RCC 7860 (cell line): ENCODE measurements at places on chromosomes 6 and 20.

DNA sequence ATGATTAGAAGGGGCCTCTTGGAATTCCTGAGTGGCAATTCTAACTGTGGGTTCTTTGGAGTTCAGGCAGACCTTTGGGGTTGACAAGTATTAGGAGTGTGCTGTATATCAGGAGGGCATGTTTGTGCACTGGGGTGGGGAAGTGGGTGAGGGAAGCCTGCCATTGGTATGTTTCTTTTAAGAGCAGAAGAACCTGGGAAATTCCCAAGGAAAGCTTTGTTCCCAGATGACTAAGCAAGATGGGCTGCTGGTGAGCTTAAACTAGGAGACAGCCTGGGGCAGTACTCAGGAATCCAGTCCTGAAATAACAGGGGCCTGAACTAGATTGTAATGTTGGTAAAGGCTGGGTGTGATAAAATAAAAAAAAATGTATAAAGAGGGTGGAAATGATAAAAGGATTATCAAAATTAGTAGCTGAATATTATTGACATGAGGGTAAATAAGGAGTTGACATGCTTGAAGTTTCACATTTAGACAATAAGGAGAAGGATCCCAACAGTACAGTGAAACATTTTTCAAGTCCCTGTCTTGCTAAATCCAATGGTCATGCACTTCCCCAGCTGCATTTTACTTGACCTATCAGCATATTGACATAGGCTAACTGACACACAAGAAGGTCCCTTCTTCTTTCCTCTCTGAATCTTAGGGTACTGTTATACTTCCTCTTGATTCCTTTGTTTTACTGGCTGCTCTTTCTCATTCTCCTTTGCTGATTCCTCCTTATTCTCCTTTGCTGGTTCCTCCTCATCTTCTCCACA, 18.4 kb upstream of the IFNGR1 start:
- DNase-seq: peak; percentile 70

GRCh38 chr20:64063389-64064144, 569 bp downstream of the TCEA2 start:
- DNase-seq: no peak

- DNase-seq: peak; percentile 33
These were observed 31.6 kb upstream of the SLC32A1 start for GRCh38 chr20:38692436-38693411.

GRCh38 chr20:751761-752160, 16.5 kb downstream of the SLC52A3 start:
- no peak for DNase-seq

- no peak for DNase-seq
These were observed 31.9 kb upstream of the NFATC2 start for GRCh38 chr20:51574248-51575033.

DNA sequence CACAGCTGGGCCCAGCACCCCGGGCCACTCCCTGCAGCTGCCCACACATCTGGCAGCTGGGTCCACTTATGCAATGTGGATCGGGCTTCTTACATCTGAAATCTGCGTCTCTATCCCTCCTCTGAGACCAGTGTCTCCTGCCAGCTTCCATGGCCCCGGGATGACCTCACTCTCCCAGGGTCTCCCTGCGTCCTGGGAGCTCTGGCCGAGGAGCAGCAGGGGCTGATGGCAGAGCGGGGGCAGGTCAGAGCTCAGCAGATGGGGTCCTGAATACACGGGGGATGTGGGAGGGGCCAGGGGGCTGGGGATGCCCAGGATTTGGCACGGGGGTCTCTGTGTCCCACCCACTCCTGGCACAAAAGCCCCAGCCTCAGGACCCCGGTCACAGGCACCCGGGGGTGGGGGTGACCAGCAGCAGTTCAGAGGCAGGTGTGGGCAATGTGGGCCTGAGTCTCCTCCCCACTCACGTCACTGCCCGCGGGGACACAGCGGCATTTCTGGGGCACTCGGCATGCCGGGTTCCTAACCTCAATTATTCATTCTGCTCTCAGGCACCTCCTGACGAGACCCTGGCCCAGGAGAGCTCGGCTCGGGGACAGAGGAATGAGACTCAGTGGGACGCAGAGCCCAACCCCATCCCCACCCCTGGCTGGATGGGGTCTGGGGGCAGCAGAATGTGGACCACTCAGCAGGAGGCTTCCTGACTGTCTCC, 16.4 kb downstream of the CHRNA4 start:
- no peak for DNase-seq

DNA sequence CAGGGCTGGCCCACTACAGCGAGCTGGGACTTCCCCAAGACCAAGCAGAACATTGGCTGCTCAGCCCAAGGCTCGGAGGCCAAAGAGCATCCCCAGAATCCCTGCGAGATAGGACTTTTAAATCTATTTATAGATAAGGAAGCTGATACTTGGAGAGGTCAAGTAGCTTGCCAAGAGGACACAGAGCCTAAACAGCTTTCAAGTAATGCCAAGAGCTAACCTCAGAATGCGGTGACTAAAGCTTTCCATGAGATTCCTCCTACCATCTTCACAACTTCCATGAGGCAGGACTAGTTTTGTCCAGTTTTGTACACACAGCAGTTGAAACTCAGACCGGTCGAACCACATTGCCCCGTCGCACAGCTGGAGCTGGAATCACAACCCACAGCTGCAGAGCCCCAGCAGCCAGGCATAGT, 168.1 kb upstream of the TOP1 start:
- no peak for DNase-seq

DNA sequence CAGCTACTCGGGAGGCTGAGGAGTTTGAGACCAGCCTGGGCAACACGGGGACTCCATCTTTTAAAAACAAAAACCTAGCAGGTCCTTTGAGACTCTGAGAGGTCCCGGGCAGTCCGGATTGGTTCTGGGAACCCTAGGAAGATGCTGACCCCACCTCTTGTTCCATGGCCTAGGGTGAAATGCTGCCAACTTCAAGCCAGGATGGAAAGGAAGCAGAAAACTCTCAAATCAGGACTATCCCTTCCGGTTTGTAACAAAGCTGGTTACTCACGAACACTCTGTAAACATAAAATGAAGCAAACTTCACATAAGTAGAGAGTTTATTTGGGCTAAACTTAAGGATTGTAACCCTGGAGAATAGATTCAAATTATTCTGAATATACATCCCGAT, 28.0 kb downstream of the CAPN11 start:
- no peak for DNase-seq

GRCh38 chr6:161394437-161394836, 120.6 kb upstream of the AGPAT4 start:
- no peak for DNase-seq

DNA sequence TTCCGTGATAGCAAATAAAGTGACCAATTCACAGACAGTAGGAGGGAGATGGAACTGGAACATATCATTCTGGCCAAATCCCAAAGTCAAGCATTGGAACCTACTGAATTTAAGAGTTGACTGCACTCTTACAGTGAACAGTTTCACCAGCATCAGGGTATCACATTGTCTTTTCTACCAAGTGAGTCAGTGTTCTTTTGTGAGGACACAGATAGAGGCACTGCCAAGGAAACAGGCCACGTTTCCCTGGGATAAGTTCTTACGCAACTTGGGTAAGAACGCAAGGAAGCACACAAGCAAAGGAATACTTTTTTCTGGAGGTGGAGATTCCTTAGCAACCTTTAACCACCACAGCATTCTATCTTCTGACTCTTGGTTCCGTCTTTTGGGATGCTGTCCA, 28.6 kb upstream of the ENPP5 start:
- DNase-seq: no peak

DNA sequence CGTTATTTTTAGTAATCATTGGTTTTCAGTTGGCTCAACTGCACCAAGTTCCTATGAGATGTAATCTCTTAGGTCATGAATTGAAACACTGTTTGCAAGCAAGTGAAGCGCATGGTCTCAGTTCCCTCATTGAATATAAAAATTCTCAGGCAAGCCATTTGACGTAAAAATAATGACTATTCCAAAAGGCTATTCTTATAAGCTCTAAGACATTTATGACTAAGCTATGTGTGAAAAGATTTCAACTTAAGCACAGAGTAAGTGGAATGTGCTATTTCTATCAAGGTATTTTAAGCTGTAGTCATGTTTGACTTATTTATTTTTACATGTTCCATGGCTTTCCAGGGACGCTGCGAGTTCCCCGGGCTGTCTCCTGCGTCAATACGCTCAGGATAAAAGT, 248.5 kb downstream of the THBS2 start:
- DNase-seq: no peak

DNA sequence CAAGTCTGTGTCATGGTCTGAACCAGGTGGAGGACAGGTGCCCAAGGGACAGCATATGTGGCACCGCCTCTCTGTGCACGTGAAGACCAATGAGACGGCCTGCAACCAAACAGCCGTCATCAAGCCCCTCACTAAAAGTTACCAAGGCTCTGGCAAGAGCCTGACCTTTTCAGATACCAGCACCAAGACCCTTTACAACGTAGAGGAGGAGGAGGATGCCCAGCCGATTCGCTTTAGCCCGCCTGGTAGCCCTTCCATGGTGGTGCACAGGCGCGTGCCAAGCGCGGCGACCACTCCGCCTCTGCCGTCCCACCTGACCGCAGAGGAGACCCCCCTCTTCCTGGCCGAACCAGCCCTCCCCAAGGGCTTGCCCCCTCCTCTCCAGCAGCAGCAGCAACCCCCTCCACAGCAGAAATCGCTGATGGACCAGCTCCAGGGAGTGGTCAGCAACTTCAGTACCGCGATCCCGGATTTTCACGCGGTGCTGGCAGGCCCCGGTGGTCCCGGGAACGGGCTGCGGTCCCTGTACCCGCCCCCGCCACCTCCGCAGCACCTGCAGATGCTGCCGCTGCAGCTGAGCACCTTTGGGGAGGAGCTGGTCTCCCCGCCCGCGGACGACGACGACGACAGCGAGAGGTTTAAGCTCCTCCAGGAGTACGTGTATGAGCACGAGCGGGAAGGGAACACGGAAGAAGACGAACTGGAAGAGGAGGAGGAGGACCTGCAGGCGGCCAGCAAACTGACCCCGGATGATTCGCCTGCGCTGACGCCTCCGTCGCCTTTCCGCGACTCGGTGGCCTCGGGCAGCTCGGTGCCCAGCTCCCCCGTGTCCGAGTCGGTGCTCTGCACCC, 109.5 kb upstream of the RAB32 start:
- DNase-seq: no peak

DNA sequence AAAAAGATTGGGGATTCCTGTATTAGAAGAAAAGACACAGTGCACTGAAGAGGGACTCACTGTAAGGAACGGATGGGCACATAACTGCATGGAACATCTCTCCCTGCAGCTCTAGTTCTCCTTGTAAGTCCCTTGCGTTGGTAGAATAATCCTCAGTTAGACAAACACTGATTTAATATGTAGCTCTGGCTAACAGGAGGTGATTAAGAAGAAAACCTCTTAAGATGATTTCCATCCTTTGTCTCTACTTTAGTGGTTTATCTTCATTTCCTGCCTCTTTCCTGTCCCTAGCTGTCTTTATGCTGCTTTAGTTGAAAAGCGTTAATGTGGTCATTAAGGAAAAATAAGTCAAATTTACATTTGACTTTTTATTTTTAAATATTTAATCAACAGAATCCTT, 86.6 kb downstream of the SLC16A10 start:
- no peak for DNase-seq

DNA sequence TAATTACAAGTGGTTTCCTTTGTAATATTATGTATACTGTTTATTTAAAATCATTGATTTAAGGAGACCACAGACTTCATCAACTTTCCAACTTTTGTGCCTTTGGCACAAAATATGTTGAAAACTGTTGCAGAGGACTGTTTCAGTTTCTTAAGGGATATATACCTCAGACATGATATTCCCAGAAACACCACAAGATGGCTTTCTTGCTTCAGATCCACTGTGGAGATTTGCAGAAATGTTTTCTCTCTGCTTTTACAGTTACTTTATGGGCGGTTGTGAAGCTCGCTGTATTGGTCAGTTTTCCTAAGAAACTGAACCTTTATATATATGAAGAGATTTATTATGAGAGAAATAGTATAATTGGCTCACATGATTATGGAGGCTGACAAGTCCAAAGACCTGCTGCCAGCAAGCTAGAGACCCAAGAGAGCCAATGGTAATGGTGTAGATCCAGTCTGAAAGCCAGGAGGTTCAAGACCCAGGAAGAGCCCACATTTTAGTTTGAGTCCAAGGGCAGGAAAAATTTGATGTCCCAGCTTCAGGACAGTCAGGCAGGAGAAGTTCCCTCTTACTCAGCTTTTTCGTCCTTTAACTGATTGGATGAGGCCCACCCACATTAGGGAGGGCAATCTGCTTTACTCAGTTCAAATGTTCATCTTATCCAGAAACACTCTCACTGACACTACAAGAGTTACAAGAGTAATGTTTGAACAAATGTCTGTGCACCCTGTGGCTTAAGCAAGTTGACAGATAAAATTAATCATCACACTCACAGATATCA, 12.8 kb downstream of the ME1 start:
- no peak for DNase-seq

- no peak for DNase-seq
These were observed 19.8 kb downstream of the GLP1R start for GRCh38 chr6:39068391-39068790.

- no peak for DNase-seq
These were observed 223.3 kb downstream of the BMP7 start for GRCh38 chr20:57043091-57043490.

- no peak for DNase-seq
These were observed 11.7 kb downstream of the CTCFL start for GRCh38 chr20:57513199-57513598.

- no peak for DNase-seq
These were observed 73.9 kb upstream of the MLIP start for GRCh38 chr6:54037277-54037779.

DNA sequence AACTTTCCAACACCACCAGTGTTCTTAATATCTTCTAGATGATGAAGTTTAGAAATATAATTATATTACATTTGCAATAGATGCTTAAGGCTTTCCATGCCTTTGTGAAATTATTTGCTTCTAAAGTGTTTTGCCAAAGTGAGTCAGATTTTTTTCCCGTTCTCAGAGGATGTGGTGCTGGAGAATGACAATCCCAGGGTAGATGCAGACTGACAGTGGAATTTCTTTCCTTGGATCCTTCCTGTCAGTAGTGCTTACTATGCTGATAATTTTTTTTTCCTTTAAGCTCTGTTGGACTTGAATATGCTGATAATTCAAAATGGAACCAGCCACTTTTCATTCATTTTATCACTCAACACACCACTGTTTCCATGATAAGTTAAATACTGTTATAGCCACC, 59.9 kb upstream of the SOX4 start:
- DNase-seq: no peak

- DNase-seq: peak; percentile 33
These were observed 11.8 kb upstream of the GSTA1 start for GRCh38 chr6:52815167-52816092.

- DNase-seq: no peak
These were observed 63.7 kb upstream of the BEND3 start for GRCh38 chr6:107179004-107179403.

GRCh38 chr6:11141295-11141694, 29.8 kb upstream of the ERVFRD-1 start:
- DNase-seq: no peak

GRCh38 chr20:60086821-60087562, 128.8 kb downstream of the CDH26 start:
- no peak for DNase-seq

GRCh38 chr6:170305805-170306323, 694 bp upstream of the FAM120B start:
- DNase-seq: no peak

DNA sequence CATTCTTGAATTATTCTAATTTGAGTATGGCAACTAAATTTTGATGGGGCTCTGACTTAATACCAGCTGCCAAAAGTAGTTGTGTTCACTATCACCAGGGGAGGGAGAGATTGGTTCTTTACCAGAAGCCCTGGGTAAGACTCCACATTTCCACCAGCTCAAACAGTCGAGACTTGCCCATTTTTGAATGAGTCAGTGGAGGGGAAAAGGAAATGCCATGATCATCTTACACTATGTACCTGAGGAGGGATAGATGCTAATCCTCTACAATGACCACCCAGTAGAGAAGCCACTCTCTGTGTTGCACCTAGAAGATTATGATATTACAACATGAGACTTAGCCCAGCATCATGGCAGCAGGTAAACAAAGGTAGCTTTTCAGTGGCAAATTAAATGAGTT, 77.0 kb upstream of the SGK1 start:
- DNase-seq: no peak
